NCI-H1436 treated with DMSO at 0.1 percent for 48 hours (cell line): ENCODE measurements at places on chromosomes 5 and 9.

DNA sequence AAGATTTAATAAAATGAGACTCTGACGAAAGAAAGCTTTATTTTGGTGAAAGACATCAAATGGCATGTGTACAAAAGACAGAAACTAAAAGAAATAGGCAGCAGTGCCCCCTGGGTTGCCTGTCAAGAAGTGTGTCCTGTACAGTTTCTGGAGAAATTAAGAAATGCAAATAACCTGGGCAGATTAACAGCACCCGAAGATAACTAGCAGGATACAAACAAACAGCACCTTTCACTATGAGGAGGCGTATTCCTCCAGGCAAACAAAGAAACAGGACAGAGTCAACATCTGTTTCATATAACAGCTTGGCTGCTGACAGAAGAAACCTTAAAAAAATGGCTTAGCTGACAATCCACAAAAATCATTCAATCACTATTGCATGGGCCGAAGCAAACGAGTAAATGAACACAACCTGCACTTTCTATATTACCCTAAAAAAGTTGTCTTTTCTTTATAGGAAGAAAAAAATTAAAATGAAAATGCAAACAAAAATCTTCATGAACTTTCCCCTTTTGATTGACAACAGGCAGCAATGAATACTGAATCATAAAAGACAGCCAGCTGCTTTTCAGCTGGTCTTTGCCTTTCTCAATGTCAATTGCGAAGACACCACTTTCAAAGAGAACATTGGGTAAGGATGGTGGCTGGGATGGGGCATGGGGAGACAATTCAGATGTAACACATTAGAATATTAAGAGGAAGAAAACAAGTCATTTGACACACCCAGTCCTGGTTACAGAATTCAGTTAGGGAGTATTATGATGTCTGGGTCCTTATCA lies 162.1 kb downstream of the ARL15 start:
- no peak for DNase-seq

GRCh38 chr9:129550199-129550839 lies 70.6 kb downstream of the C9orf50 start:
- no peak for DNase-seq

- DNase-seq, result no peak
Observed at GRCh38 chr5:149434162-149435014, 55.3 kb upstream of the IL17B start.

- no peak for DNase-seq
Observed at GRCh38 chr9:21967702-21968101, 26.5 kb downstream of the CDKN2A start.

GRCh38 chr5:172107571-172107970 lies 80.5 kb downstream of the STK10 start:
- DNase-seq, result no peak

GRCh38 chr5:98604301-98604700 lies 169.2 kb upstream of the RGMB start:
- DNase-seq, result no peak

DNA sequence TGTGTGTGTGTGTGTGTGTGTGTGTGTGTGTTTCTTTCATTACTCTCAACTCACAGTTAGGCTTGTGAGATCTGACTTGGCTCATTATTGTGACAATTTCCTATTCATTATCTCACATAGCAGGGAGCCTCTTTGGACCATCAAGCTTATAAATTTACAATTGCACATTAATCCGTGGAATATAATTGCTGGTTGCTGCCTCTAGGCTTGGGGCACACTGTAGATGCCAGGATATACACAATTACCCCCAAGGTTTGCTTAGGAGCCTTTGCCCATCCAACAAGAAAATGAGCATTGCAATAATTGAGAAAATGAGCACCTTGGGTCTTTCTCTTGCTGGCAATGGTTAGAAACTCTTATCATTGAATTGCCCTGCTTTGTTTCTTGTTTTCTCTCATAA lies 161.6 kb upstream of the DMRTA1 start:
- no peak for DNase-seq

DNA sequence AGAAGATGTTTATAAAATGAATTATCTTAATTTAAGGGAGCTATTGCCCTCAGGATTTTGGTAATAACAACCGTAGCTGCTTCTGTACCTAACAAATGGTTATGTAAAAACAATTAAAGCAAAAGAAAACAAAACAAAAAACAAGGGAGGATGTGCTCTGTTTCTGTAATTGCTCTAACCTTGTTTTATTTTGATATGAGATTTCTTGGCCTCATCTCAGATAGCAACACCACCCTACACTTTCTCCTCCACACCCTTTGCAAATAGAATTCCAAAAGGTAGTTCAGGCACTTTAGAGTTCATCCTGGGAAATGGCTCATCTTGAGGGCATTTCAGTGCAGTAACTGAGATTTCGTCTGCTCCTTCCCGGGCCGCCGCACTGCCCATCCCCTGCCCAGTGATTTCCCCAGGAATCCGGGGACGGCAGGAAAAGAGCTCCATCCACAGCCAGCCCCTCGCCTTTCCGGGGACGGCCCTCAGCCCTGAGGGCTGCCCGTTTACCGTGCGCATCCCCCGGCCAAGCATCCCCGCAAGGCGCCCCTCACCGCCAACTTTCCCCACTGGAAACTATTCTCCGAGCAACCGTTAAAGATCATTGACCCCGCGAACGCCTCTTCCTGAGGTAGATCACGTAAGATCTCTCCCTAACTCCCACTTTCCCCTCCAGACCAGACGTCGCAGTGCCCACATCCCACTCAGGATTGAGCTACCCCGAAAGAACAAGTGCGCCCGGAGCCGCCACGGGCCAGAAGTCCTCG lies 1.2 kb downstream of the FNBP1 start:
- no peak for DNase-seq

GRCh38 chr5:82105457-82105856 lies 133.6 kb downstream of the ATG10 start:
- no peak for DNase-seq

GRCh38 chr9:136527721-136528710 lies 17.8 kb downstream of the NOTCH1 start:
- DNase-seq, result no peak

GRCh38 chr5:96548905-96549304 lies 113.3 kb upstream of the CAST start:
- no peak for DNase-seq

- no peak for DNase-seq
Observed at GRCh38 chr9:132238026-132238972, 76.4 kb downstream of the NTNG2 start.

DNA sequence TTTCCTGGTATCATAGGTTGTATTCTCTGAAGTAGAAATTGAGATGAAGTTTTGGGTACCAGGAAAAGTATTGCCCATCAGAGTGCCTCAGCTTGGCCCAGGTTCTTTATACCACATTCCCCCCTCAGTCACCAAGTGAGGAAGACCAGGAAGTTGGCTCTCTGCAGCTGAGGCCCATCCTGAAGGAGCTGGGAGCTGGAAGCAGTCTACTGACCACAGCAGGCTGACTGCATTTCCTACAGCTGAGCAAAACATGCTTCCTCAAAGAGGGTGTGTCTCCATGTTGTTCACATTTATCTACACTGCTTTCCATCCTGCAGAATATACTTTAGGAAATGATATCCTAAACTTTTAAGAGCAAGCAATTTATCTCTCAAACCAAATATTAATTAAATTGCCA lies 654.6 kb downstream of the ELAVL2 start:
- DNase-seq, result no peak

- DNase-seq, result no peak
Observed at GRCh38 chr5:136014049-136015002, 14.5 kb upstream of the TGFBI start.

GRCh38 chr9:13513716-13514444 lies 234.4 kb upstream of the MPDZ start:
- DNase-seq, result no peak

GRCh38 chr5:41842777-41843176 lies 27.4 kb downstream of the OXCT1 start:
- DNase-seq, result no peak
